Femur (tissue), 1 donor: ENCODE measurements at places on chromosomes 5 and 9.

GRCh38 chr5:54693936-54694657 lies 176.5 kb downstream of the SNX18 start:
- DNase-seq = no peak

GRCh38 chr9:70415041-70415440 lies 584 bp upstream of the KLF9 start:
- no peak for DNase-seq

- DNase-seq = no peak
Observed at GRCh38 chr5:67549947-67550346, 353.3 kb upstream of the CD180 start.

- DNase-seq = no peak
Observed at GRCh38 chr5:145904743-145905142, 31.6 kb upstream of the SH3RF2 start.

GRCh38 chr5:264338-264737 lies 7.1 kb upstream of the PDCD6 start:
- no peak for DNase-seq

DNA sequence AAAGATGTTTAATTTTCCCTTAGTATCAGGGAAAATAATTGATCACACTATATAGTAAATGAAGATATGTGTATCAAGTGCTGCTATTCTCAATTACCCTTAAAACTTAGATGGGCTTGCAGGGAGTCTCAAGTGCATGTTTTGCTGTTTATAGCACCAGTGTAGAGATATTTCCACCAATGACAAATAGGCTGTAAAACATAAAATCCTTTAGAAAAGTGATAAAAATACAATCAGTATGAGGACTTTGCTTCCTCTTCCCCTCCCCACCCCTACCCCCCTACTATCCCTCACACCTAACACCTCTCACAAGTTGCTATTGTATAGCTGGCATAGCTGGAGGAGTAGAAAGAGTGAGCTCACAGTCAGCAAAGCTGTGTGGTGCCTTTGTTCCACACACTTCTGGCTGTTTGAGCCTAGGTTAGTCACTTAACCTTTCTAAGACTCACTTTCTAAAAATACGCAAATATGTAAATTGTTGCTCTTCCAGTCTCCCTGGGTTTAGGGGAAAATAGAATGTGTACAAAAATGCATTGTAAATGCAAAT lies 93.1 kb downstream of the PDE4D start:
- DNase-seq = no peak

- DNase-seq = no peak
Observed at GRCh38 chr5:169781420-169782345, 144.6 kb downstream of the DOCK2 start.

DNA sequence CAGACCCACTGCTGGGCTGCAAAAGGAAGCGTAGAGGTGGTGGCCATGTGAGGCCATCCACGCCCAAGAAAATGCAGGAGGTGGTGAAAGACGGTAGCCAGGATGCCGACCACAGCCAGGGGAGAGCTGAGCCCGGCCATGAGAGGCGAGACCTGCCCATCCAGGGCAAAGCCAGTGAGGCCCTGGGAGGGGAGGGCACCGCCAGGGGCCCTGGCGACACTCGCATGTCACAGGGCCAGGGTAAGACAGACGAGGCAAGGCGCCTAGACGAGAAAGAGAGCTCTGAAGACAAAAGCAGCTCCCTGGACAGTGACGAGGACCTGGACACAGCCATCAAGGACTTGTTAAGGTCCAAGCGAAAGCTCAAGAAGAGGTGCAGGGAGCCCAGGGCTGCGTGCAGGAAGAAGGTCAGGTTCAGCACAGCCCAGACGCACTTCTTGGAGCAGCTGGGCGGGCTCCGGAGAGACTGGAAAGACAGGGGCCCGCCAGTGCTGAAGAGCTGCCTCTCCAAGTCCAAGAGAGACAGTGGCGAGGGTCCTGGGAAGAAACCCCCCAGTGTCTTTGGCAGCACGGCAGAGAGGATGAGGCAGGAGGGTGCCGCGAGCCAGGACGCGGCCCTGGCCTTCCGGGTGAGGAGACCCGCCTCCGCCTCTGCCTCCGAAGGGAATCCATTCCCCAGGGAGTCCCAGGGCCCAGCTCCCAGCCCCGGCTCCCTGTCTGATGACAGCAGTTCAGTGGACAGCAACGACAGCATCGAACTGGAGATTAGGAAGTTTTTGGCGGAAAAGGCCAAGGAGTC lies 6.9 kb downstream of the PPP1R26 start:
- DNase-seq = no peak

GRCh38 chr9:126287166-126287866 lies 39.3 kb upstream of the MVB12B start:
- DNase-seq = no peak

GRCh38 chr5:74109344-74109743 lies 483.3 kb downstream of the ARHGEF28 start:
- DNase-seq = no peak

DNA sequence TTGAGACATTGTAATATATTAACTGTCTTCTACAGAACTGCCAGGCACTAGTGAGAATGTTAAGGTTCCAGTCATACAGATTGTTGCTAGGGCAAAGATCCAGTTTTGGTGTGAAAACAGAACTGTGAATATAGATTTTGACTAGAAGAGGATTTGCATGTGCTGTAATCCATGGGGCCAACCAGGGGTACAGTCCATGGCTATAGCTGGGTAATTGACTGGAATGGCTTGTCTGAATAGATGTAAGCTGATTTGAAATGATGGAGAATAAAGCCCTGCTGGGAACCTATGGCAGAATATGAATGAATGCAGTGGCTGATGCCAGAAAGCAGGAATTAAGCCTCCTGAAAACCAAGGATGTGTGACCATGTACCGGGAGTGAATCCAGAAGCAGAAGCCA lies 748.5 kb upstream of the CDH10 start:
- DNase-seq = no peak

DNA sequence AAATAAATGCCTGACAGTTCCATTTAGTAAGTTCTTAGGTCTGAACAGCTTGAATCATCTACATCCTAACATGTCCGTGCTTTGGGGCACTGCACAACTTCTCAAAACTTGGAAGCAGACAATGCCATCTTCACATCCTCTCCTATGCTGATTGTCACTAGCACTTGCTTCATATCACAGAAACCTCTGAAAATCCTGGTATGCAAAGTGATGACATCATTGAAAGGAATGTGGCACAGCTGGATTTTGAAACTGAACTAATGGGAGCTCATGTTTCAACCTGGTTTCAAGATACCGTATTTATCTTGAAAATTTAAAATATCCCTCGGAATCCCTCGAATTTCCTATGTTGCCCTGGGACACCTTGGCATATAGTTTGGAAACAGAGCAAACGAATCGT lies 490.2 kb upstream of the DAP start:
- no peak for DNase-seq
